Hindlimb muscle (tissue), 1 donor: ENCODE measurements at places on chromosomes 7 and 10. TPM values are rescaled to one million over a fixed set of nuclear protein-coding genes. Genes with fewer than 3 reads are reported as not detected.

- no peak for DNase-seq
Measured at GRCh38 chr7:155521743-155522398, 24.5 kb downstream of the CNPY1 start.

DNA sequence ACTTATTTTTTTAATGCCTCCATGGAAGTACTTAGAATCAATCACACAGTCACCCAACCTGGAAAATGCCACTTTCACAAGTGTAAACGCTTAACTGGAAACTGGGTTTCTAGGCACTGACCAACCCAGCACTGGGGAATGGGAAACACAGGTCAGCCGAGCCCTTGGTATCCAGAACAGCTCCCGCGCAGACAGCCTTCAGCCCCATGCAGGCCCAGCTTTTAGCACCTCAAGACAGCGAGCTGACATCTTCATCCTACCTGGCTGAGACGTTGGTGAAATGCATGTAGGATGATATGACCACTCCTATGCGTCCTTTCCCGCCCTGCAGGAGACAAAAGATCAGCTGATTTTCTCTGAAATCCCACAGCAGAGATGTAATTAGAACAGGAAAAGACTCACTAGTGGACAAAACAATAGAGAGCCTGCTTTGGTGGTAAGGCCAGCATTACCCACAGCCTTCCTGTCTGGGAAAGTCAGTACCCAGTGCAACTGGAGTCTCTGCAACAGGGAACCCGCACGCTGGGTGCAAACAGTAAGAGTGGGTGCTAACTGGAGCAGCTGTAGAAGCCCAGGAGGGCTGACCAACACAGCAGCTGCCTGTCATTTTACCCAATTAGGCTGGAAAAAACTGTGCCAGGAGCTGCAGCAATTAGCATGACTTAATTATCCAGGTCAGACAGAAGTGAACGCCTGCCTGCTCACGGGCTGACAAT, 153.7 kb downstream of the TNS3 start:
- no peak for DNase-seq

GRCh38 chr7:69892790-69893189, 294.5 kb downstream of the AUTS2 start:
- no peak for DNase-seq

GRCh38 chr7:100516135-100516812, 22.7 kb upstream of the AGFG2 start:
- peak; percentile 49 for DNase-seq

GRCh38 chr10:80452640-80453039, 1.5 kb upstream of the TSPAN14 start:
- no peak for DNase-seq

DNA sequence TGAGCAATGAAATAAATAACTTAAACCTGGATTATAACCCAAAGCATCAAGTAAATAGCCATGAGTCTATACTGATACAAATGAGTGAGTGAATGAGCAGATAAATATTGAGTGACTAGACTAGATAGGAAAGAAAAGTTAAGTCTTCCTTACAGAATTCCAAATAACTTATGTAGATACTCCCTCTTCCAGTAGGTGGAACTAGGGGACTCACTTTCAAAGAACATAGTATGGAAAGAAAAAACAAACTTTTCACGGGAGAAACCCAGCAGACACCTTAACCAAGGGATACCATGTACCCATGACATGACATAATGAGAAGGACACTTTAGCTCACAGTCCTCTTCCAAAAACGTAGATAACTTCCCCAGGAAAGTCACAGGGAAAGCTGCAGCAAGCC, 32.2 kb downstream of the CSGALNACT2 start:
- DNase-seq = no peak

DNA sequence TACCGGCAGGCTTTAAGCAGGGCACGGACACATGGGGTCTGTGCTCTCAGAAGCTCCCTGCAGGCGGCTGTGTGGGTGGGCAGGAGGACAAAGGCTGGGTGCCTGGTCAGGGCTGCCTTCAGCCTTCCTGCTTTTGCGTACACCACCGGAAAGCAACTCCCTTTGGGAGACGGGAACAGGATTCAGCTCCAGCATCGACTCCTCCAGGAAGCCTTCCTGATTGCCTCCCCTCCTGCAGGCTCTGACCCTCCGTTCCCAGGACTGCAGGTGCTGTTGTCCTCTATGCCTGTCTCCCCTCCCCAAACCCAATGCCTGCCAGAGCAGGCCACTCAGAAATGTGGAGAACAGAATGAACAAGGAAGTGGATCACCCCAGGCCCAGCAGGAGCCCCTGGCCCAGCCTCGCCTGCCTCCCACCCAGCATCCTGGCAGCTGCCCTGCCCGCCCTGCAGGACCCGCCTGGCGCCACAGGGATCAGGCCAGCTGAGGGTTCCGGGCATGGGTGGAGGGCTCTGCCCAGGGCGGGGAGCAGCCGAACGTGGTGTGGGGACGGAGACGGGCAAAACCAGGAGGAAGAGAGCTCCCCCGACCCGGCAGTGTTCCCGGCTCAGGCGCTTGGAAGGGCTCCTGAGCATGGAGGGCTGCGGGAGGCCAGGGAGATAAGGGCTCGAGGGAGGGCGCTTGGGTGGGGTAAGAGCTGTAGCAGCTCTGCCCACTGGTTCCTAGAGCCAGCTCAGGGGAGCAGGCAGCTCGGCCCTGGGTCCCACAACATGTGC, 6.2 kb upstream of the ELN start:
- DNase-seq = no peak

GRCh38 chr10:72248468-72249151, 25.1 kb upstream of the DDIT4 start:
- peak; percentile 90 for DNase-seq

Gene CYP3A4
- not detected for polyA plus RNA-seq

Gene MKX
- polyA plus RNA-seq = 0.93 TPM
